ENCODE measurements at places on chromosomes 2 and 18. TPM values are rescaled to one million over a fixed set of nuclear protein-coding genes. Genes with fewer than 3 reads are reported as not detected.

The EGR4 gene
- 3.0 TPM for total RNA-seq

DNA sequence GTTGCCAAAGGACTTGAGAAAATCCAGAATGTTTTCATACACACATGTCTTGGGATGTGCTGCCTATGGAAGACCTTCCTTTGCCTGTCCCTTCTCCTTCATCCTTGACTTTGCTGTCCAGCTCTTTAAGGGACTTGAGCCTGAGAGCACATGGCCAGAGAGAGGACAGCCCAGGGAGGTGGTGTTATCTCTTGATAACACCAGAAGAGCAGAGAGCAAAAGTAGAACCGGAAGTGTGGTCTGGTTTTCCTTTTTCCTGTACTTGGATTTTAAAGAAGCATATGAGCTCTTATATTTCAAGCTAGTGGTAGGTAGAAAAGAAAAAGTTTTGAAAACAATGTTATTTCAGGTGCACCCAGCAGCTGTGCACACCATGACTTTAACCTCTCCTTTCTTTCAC lies 94.1 kb upstream of the ZNF532 start:
- no peak for DNase-seq

- DNase-seq = no peak
Observed at GRCh38 chr2:19654310-19655090, 247.3 kb downstream of the TTC32 start.

DNA sequence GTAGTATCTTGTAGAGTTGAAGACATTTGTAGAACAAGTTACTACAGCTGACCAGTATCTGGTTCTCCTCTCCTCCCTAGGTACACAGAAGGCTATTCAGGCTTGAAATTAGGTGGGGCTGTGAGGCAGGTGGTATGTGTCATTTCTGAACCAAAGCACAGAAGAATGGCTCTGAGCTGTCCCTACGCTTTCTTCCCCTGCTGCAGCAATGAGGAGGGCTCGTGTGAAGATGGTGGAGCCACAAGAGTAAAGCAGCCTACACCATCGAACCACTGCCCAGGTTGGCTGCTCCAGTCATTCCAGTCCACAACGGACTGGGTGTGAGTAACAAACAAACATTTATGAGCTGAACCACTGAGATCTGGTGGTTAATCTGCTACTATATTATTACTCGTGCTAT lies 148.9 kb downstream of the DTNB start:
- DNase-seq = no peak

The LIPG gene
- total RNA-seq = 2.1 TPM

DNA sequence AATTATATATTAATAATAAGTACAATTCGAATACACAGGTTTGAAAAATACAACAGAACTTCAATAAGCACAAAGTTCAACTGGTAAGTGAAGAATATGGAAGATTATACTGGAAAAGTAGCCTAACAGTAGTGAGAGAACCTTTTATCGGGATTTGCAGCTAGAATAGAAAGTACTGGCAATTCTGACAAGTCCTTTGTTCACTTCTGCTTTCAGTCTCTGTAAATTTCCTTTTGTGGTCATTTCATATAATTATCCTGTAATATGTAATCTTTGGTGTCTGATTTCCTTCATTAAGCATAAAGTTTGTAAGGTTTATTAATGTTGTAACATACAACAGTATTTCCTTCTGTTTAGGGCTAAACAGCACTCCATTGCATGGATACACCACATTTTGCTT lies 67.2 kb downstream of the CUL3 start:
- DNase-seq = no peak

DNA sequence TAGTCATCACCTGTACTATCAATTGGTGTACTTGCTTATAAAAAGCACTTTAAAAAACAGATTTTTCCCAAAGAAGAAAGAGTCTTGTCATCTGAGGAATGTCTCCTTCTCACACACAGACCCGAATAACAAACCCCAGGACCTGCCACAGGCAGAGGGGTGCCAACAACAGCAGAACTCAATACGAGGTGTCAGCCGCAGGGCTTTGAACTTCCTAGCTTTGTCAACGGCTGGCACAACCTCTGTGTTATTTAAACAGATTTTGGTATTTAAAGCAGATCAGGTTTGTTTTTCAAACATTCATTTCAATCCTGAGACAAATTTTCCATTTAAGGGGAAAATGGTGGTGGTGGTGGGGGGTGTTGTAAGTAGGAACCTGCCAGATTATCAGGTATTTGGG lies 138.4 kb upstream of the RIOK3 start:
- no peak for DNase-seq

The HAAO gene
- total RNA-seq = 2.9 TPM

The CCL20 gene
- not detected for total RNA-seq

DNA sequence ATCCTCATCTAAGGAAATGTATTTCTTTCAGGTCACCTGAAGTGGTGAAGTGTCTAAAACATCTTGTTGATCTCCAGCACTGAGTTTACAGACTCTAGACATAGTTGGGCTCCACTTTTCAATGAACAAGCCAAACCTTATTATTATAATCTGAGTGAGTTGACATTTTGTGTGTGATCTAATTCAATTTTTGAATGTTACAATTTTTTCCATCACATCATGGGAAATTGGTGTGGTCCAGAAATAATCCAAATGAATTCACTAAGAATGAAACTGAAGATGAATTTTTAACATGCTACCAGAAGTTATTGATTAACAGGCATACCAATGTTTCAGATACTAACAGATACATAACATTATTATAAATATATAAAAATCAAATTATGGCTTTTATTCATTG lies 75.6 kb upstream of the EFEMP1 start:
- no peak for DNase-seq

The FAM168B gene
- total RNA-seq = 155 TPM

GRCh38 chr2:42503291-42503690 lies 9.5 kb upstream of the KCNG3 start:
- DNase-seq = no peak

The RIT2 gene
- 32.1 TPM for total RNA-seq

- no peak for DNase-seq
Observed at GRCh38 chr18:33034945-33035344, 262.1 kb upstream of the KLHL14 start.

The DNAJC5G gene
- 13.0 TPM for total RNA-seq

GRCh38 chr18:48079885-48080284 lies 149.4 kb upstream of the SMAD2 start:
- DNase-seq = no peak

DNA sequence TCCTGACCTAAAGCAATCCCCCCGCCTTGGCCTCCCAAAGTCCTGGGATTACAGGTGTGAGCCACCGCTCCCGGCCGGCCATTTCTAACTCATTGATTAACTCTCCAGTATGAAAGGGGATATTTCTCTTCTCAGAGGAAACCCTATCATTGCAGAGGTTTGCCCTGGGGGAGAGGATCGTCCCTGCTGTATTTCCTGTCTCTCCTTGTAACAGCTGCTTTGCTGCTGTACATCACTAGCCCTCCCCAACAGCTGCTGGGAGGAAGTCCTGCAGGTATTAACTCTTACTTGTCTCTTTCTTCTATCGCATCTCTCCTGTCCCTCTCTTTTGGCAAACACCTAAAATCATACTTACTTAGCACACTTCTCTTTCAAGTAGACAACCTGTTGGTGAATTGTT lies 219.0 kb upstream of the DSEL start:
- DNase-seq = no peak

DNA sequence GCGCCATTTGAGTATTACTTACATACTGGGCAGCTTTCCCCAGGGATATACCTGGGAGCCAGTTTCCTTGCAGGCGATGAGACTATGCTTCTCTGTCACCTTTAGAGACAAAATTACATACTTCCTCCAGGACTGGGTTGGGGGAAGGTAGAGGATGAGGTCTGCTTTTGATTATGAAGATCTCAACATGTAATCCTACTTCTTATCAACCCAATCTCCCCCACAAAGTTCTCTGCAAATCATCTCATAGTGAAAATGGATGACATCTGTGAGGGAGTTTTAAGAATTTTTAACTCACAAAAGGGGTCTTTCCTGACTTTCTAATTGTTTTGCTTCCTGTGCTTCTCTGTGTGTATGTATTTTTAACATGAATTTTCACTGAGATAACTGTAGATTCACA lies 81.9 kb downstream of the TMEM131 start:
- no peak for DNase-seq

DNA sequence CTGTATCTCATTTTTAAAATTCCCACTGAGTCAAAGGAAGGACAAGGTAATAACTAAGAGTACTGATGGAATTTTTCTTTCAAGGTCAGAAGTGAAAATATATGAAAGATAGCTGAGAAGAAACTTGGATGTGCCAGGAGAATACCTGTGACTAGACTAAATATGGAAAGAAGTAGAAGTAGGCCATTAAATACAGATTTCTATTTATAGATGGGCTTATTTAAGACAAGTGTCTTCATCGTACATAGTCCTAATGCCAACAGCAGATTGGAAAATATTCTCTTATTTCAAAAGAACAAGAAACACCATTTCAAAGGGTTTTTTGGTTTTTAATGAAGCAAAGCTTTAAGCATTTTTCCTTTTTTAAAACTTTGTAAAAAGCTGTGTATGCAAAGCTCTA lies 22.0 kb downstream of the UGP2 start:
- DNase-seq = no peak

The NLRC4 gene
- total RNA-seq = 0.75 TPM

The ABHD1 gene
- 6.3 TPM for total RNA-seq

- no peak for DNase-seq
Observed at GRCh38 chr18:31225668-31226067, 63.0 kb upstream of the DSC1 start.

Measured in dorsolateral prefrontal cortex (tissue), 122 donors.